ENCODE measurements at places on chromosomes 12 and 14. TPM values are rescaled to one million over a fixed set of nuclear protein-coding genes. Genes with fewer than 3 reads are reported as not detected.

VRTN gene
- total RNA-seq: 0.30 TPM

DNA sequence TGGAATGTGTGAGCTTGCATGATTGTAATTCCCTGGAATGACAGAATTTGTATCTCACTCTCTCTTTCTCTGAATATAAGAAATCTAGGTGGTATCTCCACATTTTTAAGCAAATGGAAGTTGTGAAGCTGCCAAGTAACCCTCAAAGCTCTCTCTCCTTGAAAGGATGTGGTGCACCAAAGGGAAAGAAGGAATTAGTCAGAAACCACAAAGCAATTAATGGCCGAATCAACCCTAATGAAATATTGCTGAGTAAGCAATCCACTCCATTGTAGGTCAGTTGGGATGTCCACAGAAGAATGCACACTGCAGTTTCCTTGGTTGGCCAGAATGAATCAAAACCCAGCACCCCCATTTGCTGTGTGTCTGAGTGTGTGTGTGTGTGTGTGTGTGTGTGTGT, 153.5 kb downstream of the KCNA5 start:
- no peak for DNase-seq

TMPRSS12 gene
- not detected for total RNA-seq

DNA sequence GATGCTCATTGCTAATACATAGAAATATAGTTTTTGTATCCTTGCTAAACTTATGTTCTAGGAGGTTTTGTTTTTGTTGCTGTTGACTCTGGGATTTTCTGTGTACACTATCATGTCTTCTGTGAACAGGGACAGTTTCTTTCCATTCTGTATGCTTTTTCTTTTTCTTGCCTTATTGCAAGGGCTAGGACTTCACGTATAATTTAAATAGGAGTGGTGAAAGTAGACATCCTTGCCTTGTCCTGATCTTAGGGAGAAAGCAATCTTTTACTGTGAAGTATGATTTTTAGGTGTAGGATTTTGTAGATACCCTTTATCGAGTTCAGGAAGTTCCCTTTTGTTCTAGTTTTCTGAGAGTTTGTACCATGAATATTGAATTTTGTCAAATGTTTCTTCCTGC, 1.5 kb upstream of the EIF2B2 start:
- DNase-seq: no peak

- no peak for DNase-seq
Measured at GRCh38 chr12:95073698-95074520, 491 bp upstream of the NR2C1 start.

DNA sequence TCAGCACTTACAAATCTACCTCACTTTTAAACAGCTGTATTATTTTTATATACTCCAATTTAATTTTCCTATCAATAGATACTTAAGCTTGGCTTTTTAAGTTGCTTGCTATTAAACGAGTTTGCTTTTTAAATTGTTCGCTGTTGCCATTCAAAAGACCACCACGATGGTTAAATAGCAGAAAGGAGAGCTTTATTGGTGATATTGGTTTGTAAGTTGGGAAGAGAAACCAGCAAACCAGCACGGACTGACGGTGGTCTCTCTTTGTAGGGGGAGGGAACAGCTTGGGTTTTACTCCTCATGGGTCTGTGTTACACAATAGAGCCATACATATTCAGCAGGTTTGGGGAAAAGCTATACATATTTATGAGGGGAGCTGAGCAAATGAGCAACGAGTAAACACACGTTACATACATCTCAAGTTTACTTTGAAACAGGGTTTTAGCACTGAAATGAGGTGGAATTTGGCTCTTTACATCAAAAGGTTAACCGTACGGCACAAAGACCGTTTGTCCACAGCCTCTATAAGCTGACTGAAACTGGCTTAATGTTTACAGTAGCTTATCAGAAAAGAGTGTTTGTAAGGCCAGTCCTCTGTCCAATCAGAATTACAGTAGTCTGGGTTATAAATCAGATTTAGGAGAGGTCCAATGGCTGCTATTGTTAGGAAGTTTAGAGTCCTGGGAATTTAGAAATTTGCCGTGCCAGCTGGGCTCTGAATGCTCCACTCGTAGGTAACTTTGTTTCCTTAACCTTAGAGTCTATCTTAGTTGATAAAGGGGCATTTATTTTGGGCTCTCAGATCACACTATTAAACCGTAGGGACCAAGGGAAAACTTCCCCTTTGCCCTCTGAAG, 69.7 kb upstream of the DHRS4 start:
- DNase-seq: peak; percentile 31

GLI1 gene
- 2.0 TPM for total RNA-seq

BIN2 gene
- 6.7 TPM for total RNA-seq

- DNase-seq: no peak
Measured at GRCh38 chr12:46523863-46524770, 151.5 kb upstream of the SLC38A2 start.

DNA sequence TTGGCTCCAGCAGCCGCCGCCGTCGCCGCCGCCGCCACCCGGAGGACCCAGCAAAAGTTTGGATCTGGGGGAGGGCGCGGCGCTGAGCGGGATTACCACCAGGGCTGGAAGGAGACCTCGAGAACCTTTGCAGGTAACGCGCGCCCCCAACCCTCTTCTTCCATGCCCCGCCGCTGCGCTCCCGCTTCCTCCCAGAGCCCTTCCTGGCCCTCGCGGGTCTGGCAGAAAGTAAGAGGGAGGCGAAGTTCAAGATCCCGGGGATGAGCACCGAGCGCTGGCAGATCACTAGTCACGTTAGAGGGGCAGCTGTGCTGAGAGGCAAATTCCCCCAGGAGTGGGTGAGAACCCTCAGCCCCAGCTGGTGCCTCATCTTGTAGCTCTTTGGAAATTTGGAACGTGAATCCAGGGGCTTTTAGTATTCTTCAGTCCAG, 3.9 kb downstream of the FLRT2 start:
- no peak for DNase-seq

- DNase-seq: no peak
Measured at GRCh38 chr12:130014485-130014807, 110.6 kb upstream of the TMEM132D start.

GRCh38 chr12:112998987-112999767, 20.9 kb downstream of the OAS2 start:
- DNase-seq: no peak

All from colonic mucosa (tissue), 4 donors.